ENCODE measurements at places on chromosomes 6 and 20.

DNA sequence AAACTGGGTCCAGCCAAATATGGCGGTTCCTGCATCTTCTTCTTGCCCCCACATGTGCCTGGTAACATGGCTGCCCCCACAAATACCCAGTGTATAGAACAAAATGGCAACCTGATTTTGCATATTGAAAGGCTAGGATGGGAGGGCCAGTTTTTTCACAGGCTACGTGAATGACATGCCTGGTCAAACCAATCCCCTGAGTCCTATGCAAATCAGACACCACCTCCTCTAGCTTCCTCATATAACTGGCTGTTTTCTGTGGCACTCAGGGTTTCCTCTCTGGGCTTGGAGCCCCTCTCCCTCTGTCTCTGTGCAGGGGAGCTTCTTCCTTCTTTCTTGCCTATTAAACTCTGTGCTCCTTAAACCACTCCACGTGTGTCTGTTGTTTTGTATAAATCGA, 372.1 kb downstream of the KIF16B start:
- DNase-seq: no peak

GRCh38 chr6:139829576-139829975, 455.1 kb upstream of the CITED2 start:
- DNase-seq: no peak

DNA sequence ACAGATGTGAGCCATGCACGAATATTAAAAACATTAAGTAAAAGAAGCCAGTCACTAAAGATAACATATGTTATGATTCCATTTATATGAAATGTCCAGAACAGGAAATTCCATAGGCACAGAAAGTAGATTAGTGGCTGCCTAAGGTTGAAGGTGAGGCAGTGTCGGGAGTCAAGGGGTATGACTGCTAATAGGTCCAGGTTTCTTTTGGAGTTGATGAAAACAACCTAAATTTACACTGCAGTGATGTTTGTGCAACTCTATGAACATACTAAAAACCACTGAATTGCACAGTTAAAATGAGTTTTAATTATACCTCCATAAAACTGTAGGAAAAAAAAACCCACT, 14.4 kb downstream of the SRPK1 start:
- DNase-seq: no peak

DNA sequence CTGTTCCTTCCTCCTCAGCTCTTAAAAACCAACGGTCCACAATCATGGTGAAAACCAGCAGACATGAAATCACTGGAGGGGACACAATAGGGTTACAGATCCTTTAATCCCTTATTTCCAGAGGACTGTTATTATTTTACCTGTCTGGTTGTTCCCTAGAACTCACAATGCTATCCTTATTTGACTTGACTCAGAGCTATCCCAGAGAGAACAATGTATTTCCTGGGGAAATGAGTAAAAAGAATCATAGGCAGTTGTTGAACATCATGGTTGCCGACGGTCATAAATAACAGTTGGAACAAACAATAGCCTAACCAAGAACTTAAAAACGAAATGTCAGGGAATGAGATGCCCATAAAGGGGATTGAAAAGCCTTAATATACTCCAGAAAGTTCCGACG, 9.3 kb downstream of the OR2H1 start:
- DNase-seq: no peak

- DNase-seq: no peak
Observed at GRCh38 chr6:91569071-91569470, 982.2 kb upstream of the MAP3K7 start.

DNA sequence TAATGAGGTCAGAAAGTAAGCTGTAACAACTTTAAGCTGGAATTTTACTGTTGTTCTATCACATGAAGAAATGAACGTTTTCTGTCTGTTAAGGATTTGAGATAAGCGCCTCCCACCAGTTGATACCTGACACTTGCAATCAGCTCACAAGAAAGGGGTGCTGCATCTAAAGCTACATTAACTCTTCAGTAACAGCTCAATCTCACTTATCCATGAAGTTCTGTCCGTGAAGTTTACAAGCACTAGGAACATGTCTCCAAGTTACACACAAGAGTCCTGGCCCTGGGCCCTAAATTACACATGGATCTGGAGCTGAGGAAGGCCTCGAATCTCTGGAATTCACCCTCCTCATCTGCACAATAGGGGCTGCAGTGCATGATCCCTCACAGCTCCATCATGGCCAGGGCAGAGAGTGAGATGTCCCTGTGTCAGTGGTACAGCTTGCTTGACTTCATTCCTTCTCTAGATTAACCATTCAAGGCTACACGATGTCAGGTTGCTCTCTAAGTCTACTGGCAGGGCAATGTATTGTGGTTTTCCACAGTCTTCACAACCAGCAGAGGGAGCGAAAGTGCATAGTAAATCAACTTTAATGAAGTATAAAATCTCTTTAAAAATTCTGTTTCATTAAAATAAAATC, 182.4 kb upstream of the MCHR2 start:
- no peak for DNase-seq

- no peak for DNase-seq
Observed at GRCh38 chr6:72826744-72827438, 205.0 kb downstream of the KCNQ5 start.

GRCh38 chr6:77715588-77715987, 62.7 kb downstream of the MEI4 start:
- DNase-seq: no peak

DNA sequence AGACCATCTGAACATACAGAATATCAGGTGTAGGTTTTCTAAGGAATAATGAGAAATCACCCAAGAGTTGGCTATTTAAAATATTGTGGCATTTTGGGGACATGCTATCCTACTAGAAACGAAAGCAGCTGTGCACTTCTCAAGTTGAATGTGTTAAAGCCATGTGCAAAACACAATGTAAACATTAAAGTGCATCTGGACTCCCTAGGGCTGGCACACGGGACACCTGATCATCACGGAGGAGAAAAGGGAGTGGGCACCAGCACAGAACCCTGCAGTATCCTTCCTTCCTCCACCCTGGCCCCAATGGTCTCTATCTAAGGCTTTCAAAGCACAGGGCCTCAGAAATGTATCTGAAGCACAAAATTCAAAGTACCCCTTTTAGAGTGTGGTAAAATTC, 94.3 kb downstream of the INSM1 start:
- DNase-seq: no peak

DNA sequence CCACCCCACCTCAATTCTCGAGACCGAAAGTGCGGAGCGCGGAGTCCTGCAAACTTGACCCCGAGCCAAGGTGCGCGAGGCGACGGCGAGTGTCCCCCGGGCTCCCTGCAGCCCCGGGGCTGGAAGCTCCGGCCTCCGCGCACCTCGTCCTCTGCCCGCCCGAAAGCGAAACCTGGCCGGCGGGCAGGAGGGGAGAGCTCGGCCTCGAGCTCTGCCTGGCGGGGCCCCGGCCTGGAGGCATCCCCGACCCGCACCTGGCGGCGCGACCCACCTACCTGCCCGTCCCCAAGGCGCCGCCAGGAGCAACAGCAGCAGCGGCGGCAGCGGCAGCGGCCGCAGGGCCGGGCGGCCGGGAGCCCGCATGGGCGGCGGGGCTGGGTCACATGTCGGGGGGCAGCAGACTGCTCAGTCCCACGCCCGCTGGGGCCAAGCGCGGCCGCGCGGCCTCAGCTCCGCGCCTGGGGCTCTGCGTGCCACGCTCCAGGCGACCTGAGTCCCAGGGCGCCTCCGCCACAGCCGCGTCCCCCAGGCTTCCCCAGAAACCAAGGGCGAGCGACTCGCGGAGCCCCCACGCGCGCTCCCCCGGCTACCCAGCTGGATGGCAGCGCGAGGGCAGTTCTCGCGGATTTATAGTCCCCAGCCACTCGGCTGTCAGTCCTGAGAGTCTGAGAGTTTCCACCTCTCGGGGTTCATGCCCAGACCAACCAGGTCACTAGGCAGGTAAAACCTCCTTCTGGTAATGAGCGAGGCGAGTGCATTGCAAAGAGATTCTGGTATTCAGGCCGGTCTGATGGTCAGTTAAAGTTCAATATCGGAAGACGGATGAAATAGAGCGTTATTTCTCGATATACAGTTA, at the start of gene IL20RA:
TSS of gene IL20RA (minus strand) at position 600 of the 856 bp plus-strand sequence. CDS start at position 363, 237 bp downstream.
- no peak for DNase-seq

GRCh38 chr20:36823121-36823520, 49.6 kb upstream of the DSN1 start:
- no peak for DNase-seq

GRCh38 chr6:168117942-168118341, 38.9 kb upstream of the FRMD1 start:
- DNase-seq: no peak

DNA sequence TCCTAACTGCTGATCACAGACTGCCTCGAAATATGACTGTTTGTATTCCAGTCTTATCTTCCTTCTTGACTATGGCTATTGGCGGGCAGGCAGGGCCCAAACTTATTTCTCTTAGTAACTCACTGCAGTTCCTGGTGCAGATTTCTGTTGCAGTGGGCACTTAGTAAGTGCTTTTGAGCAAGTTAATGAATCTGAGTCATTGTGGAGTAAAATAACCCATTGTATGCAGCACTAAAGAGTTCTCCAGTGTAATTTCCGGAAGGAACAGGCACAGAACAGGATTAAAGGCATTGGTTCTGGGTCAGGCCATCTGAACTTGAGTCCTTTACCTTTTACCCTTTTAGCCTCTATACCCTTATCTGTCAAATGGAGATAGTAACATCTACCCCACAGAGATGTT, 23.6 kb downstream of the SLC35F1 start:
- no peak for DNase-seq

GRCh38 chr20:62067547-62068260, 2.0 kb upstream of the TAF4 start:
- DNase-seq: no peak

DNA sequence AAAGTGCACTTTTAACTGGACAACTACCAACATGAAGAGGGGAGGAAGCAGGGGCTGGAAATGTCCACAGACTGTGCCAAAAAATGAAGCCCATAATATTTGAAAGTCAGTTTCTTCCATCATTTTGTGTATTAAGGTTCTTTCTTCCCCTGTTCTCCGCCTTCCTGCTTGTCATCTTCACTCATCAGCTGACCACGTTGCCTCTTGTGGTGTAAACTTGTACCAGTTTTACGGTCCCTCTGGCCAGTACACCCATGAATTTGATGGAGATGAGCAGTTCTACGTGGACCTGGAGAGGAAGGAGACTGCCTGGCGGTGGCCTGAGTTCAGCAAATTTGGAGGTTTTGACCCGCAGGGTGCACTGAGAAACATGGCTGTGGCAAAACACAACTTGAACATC, 3.9 kb downstream of the HLA-DQA1 start:
- no peak for DNase-seq

- no peak for DNase-seq
Observed at GRCh38 chr6:2381872-2382661, 136.7 kb upstream of the GMDS start.

GRCh38 chr6:43768506-43768860, 1.5 kb upstream of the VEGFA start:
- DNase-seq: no peak

GRCh38 chr6:53359843-53360092, 11.0 kb upstream of the ELOVL5 start:
- no peak for DNase-seq

DNA sequence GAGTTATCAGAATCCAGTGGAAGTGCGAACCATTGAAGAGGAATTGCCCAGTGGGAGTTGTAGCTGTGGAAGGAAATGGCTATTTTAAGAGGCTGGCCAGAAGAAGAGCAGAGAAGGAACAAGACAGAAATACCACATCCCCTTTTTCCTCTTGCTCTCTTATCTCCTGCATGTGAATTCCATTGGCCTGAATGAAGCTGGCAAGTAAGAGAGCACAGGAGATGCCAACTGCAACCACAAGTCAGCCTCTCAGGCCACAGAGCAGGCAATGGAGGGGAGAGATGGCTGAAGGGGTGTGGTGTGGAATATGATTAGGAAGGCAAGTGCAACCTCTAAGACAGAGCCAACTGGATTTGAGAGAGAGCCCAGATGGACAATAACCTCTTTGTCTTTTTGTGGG, 362.7 kb upstream of the IMPG1 start:
- DNase-seq: no peak

DNA sequence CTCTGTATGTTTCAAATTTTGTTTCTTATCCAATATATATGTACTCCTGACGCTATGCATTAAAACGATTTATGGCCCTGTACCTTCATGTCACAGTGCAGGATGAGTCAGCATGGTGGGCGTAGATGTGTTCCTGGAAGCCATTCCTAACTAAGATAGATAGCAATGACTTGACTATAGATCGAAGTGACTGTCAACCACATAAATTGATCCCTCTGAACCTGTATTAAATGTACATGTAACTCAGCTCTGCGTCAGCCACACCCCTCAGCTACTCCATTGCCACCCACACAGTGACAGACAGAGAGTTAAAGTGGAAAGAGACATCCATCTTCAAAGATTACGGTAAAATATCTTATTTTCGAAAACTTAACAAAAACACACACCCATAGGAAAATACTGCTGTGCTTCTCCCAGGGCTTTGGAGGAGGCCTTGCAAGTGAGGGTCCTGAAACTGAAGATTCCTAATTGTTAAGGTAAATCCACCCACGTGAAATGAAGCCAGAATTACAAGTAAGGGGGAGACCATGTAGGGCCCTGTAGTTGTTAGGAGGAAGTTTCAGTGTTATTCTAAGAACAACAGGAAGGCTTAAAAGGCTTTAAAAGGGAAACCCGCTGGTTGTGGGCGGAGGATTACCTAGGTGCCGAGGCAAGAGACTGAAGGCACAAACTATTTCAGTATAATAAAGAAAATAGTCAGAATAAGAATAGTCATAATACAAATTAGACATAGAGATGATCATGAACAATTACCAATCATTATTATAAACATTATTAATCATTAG, 10.3 kb upstream of the RAD21L1 start:
- DNase-seq: no peak

DNA sequence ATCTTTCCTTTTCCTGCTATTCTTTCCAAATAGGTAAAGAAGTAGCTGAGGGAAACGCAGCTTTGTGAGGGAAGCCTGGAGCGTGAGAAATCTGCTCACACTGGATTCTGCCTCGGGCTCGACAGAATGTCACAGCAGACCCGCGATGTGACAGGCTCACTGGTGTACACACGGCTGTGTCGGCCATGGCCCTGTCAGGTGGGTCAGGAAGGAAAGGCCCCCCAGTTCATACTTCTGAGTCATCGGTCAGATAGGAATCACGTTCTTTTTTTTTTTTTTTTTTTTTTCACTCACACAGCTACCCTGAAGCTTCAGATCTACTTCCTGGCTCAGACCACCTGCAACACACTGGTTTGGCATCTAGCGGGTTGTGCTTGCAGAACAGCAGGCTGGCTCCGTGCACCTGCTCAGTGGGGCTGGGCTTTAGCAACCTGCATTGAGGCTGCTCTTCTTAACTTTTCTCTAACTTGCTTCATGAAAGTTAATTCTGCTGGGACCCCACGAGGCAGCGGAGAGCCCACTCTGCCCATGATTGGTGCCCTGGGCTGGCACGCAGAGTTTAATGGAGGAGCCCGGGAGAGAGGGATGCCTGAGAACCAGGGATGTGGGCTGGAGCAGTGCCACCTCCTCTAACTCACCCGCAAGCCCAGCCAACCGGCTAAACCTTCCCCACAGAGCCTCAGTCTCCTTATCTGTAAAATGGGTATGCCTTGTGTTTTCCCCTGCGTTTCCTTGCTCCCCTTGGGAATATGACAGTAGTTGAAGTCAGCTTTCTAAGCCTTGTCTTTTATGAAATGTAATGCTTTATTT, 61.5 kb upstream of the FNDC1 start:
- no peak for DNase-seq
